ENCODE measurements at places on chromosomes 4 and X.

- DNase-seq, result no peak
Observed at GRCh38 chr4:83599183-83599582, 63.3 kb downstream of the GPAT3 start.

DNA sequence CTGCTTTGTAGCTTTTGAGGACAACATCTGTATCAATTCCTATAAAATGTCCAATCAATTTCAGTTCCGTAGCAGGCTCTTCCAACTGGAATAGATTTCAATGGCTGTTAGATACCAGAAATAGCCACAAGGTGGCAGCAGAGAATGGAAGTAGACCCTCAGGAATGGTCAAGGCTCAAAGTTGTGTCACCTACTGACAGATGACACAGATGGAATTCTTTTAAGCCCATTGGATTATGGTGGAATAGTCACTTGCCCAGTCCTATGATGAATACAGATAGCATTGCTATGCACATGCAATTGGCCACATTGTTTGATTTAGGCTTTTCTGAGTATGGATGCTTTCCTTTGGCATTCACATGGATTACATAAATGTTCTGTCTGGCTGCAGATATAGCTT lies 130.4 kb upstream of the RADX start:
- peak; percentile 72 for DNase-seq

- DNase-seq, result peak; percentile 31
Observed at GRCh38 chr4:187235456-187236170, 512.0 kb upstream of the FAT1 start.

DNA sequence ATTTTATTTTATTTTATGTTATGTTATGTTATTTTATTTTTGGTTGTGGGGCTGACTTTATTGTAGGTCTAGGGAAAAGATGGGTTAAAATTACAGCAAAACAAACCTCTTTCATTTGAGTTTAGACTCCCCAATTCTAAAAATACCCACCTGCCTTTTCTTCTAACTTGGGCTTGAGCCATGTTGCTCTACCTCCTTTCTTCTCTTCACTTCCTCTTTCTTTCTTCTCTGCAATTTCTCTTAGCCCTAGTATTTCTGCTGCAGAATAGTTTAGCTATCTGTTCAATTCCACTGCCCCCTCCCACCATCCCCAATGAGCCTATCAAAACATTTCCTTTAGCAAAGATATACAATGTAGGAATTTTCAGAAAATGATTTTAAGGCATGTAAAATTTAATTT lies 653.3 kb downstream of the ARAP2 start:
- DNase-seq, result no peak

GRCh38 chr4:2049811-2050210 lies 9.3 kb upstream of the NAT8L start:
- no peak for DNase-seq

DNA sequence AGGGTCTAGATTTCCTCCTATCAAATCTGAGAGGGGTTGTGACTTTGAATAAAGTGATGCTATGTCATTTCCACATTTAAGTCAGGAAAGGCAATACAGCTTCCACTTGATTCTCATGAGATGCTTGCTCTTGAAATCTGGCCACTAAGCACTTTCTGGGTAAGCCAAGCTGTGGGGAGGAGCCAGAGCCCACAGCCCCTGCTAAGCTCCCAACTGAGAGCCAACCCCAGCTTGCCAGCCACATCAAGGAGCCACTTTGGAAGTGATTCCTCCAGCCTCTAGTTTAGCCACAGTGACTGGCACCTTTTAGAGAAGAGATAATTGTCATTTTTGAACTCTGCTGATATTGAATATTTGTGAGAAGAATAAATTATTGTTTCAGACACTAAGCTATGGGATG lies 1441.5 kb upstream of the IGFBP7 start:
- DNase-seq, result no peak

DNA sequence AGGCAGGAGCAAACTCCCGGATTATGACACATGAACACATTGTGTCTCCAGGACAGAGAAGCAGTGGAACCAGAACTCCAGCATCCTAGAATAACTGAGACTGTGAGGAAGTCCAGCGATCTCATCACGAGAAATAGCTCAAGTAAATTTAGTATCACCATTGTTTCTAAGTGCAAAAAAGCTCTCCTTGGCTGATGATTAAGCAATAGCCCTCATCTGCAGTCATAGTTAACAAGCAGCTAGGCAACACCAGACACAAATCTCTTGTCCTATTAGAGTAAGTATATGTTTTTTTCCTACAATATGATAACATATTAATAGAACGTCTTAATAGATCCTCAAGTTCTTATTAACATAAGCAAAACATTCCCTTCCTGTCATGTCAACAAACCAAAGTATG lies 2.4 kb upstream of the CFAP299 start:
- DNase-seq, result no peak

DNA sequence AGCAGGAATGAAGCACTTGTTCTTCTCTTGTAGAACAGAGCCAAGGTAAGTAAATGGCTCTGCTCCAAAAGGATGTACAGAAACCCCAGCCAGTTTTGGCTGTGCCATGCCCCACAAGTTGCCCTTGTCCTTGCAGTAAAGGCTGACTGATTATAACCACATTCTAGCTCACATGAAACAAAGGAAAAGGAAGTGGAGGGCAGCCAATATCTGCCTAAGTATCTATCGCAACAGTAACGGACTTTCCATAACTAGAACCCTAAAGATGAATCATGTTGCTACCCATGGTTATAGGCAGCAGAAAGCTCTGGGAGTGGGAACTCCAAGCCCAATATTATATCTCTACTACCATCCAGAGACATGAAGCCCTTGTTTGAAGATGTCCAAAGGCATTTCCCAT lies 95.7 kb downstream of the COMMD8 start:
- DNase-seq, result no peak

DNA sequence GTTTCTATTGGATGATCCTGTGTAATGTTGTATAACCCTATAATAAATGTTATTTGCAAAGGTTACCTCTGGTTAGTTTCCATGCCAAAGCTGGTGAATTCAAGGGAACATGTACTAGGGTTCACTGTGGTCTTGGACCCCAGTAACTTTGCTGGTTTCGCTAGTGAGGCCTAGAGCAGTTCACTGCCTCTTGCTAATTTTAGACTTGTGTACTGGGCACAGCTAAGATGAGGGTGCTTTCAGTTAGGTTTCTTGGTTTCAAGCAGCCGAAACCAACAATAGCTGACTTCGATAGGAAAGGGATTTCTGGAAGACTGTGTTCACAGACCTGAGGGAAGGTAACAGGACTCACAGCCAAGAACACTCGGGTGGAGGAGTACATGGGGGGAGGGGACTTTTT lies 215.5 kb upstream of the BCOR start:
- no peak for DNase-seq

- no peak for DNase-seq
Observed at GRCh38 chr4:35883108-35883507, 361.2 kb downstream of the ARAP2 start.

DNA sequence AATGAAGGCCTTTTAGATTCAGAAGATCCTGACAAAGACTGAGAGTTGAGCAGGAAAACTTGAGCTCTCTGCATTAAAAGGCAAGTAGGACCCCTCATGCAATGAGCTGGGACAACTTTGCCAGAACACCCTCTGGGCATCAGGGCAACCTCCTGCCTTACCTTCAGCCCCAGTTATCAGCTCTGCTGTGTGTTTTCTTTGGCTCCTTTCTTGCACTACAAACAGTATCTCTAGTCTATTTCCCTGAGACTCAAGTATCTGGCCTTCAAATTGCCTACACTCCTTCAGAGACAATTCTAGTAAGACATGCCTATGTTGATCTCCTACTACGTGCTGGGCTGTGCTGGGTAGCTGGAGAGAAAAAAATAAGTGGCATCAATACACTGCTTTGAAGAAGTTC lies 192.2 kb downstream of the MID1IP1 start:
- DNase-seq, result no peak

- no peak for DNase-seq
Observed at GRCh38 chr4:15947684-15948083, 9.1 kb upstream of the FGFBP1 start.

DNA sequence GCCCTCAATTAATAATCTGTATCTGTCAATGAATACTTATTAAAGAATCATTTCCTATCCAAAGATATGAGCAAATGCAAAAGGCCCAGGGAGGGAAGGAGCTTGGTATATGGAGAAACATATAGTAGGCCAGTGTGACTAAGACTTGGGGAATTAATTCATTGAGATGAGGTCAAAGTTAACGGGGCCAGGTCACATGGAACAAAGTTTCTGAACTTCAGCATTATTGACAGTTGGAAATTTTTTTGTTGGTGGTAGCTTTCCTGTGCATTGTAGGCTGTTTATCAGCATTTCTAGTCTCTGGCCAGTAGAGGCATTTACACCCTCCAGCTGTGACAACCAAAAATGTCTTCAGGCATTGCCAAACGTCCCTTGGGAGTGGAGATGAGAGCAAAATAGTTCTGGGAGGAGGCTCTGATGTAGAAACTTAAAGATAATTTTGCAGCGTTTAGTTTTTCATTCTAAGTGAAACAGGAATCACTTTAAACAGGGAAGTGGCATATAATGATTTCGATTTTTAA lies 202.0 kb downstream of the SLC4A4 start:
- DNase-seq, result no peak

DNA sequence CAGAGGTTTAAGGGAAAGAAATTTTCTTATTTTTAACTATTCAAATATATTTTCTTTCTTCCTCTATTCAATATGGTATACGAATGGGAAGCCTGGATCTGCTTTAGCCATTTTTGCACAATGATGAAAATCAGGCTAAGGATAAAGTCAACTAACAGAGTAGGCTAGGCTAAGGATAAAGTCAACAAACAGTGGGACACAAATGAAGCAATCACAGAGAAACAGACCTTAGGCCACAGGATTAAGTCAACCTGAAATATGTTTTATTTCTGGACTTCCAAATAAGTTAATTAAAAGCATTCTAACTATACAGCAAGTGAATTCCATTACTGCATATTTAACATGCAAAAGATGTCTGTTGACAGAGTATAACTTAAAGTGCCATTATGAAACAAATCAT lies 17.0 kb downstream of the DYNLT3 start:
- no peak for DNase-seq

DNA sequence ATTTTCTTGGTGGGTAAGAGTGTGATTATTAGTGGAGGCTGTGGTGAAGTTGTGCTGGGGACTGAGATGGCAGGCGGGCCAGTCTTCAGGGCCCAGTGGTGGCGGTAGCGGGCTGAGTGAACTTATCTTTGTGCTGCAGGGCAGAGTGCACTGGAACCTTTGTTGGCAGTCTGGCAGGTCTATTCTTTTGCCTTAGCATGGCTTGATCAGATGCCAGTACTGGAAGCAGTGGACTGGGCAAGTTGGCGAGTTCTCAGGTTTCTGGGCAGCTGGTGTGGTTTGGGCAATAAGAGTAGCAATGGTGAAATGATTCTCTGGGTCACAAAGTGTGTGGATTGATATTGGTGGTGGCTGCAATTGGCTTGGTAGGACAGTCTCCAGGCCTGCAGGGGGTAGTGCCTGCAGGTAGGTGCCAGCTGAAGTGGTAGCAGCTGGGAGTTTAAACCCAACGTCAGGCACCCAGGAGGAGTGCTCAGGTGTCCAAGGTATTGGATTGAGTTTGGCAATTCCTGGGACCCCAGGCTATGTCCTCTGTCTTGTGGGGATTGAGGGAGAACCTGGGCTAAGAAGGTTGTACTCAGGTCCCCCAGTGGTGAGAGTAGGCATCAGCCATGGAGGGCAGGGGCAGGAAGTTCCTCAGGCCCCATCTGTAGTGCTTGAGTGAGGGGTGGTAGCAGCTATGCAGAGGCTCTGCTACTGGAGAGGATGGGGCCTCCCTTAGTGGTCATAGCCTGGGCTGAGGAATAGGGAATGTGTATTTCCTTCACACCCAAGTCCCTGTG lies 34.9 kb upstream of the SLC25A14 start:
- DNase-seq, result no peak

DNA sequence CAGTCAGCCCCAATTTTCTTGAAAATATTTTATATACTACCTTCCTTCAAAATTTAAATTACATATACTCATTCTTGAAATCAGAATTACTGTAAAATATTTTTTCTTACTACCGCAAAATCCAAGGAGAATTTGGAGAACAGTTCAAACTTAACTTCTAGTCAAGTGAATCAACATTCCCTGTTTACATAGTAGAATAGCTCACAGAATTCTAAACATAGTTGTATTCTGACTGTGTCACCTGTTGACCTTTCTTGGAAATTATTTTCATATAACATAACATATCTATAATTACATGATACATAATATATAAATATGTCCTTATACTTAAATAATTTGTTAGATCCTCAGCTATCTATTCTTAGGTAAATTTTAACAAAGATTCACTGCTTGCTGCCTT lies 31.0 kb upstream of the FGF5 start:
- DNase-seq, result no peak

GRCh38 chr4:79236785-79237184 lies 89.1 kb downstream of the NAA11 start:
- no peak for DNase-seq

DNA sequence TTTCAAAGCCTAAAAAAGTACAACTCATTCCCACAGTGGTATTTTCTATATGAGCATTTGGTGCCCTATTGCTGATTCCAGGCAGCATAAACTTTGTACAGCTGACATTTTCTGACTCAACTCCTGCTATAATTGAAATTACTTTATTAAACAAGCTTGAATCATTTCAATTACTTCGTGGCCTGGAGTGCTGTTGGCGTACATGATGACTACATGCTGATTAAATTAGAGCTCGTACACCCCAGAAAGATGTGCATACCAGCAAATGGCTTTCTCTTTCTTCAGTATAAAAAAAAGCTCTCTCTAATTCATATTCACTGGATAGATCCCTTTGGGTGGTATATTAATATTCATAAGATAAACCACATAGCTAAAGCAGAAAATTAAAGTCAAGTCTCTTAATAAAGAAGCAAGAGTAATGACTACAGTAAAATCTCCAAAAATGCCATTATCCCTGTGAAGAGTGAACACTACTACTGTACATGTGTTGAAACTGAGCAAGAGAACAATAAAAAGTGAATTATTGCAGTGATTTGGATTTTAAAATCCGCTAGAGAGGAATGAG lies 245.0 kb upstream of the IGFBP7 start:
- no peak for DNase-seq

DNA sequence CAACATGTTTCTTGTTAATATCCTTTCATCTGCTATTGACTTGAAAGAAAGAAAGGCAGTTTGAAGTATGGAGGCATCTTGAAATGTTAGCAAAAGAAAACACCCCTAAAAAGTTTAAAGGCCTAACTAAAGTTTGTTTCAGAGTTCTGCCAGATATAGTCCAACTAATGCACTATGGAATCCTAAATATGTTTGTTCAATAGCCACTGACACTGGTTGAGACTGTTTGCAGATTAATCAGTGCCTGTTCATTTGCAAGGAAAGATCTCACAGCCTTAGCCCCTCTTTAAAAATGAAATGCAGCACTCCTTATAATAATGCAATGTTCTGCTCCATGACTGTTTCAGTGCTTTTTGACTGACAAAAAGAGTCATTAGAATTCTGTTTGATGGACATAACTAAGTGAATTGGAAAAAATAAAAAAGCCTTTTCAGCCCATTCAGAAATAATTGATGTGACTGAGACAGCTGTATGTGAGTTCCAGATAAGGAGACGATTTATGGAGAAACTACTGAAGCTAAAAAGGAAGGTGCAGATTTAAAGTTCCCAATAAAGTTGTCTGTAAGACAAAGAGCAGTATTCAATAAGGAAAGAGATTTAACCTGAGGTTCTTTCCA lies 192.0 kb downstream of the PCDH7 start:
- no peak for DNase-seq

All from neural progenitor cell (in vitro differentiated cells).